Tibial nerve (tissue), 4 donors: ENCODE measurements at places on chromosomes 5 and 9. TPM values are rescaled to one million over a fixed set of nuclear protein-coding genes. Genes with fewer than 3 reads are reported as not detected.

Gene KCNT1
- under 0.01 TPM for total RNA-seq

Gene FBP2
- total RNA-seq: not detected

Gene KCNIP1
- total RNA-seq: 4.8 TPM

Gene F2RL1
- total RNA-seq: not detected

Gene FBN2
- 5.9 TPM for total RNA-seq

Gene GBGT1
- total RNA-seq: 32.9 TPM

Gene IL11RA
- 48.8 TPM for total RNA-seq

Gene CAPSL
- total RNA-seq: not detected

Gene SLC36A2
- total RNA-seq: 7.5 TPM

Gene SPATA31A3
- total RNA-seq: not detected

Gene OR1Q1
- 1.8 TPM for total RNA-seq

GRCh38 chr9:82170866-82171265, 182.3 kb downstream of the SPATA31D1 start:
- peaks cover 22% of the 10 kb centered on the region for H3K4me1 ChIP-seq
- no peak for DNase-seq
- H3K27me3 ChIP-seq: no peaks in the 10 kb centered on the region
- no peak overlapping the region for H3K4me3 ChIP-seq

DNA sequence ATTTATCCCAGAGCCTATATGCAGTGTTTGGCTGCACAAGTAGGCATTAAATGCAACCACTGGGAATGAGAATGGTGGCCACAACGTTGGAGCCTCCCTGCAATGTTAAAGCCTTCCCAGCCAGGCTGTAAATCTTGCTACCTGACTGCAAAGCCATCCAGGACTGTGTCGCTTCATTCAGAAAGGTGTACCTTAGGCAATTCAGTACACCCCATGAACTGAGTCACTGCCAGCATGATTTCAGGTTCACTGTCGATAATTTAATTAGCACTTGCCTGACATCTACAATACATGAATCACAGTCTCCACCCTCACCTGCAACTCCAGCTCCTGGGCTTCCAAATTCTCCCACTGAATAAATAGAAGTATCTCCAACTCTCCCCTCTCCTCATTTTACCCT, 108.4 kb downstream of the SLIT3 start:
- H3K4me1 ChIP-seq: no peaks in the 10 kb centered on the region
- H3K4me3 ChIP-seq: no peak overlapping the region
- no peak for DNase-seq

- H3K36me3 ChIP-seq: no peaks in the 10 kb centered on the region
- no peak overlapping the region for H3K4me3 ChIP-seq
- no peaks in the 10 kb centered on the region for H3K4me1 ChIP-seq
- no peak overlapping the region for H3K27ac ChIP-seq
- DNase-seq: no peak
Observed at GRCh38 chr5:122500245-122501088, 188.4 kb downstream of the SNCAIP start.

- no peak overlapping the region for H3K27ac ChIP-seq
- H3K36me3 ChIP-seq: no peaks in the 10 kb centered on the region
- H3K4me3 ChIP-seq: no peak overlapping the region
- no peaks in the 10 kb centered on the region for H3K4me1 ChIP-seq
Observed at GRCh38 chr5:79171635-79172245, 60.1 kb downstream of the BHMT start.

GRCh38 chr5:115341745-115342144, 45.3 kb upstream of the CCDC112 start:
- H3K27ac ChIP-seq: no peak overlapping the region
- H3K27me3 ChIP-seq: no peaks in the 10 kb centered on the region
- H3K4me3 ChIP-seq: no peak overlapping the region
- DNase-seq: no peak

DNA sequence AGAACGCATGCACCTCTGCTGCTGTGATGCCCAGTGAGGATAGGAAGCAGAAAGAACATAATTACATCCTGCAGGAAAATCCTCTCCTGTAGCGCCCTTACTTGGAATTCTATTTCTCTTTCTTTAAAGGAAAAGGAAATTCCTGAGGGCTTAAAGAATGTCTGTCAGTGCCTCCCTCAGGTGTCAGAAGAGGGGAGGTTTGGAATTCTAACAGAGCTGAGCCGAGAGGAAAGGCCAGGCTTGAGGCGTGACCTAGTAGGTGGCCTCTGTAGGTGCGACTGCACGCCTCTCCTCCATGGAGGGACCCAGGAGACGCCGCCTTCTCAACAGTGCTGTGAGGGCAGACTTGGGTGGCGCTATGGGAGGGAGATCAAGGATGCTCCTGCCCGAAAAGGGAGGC, 55.9 kb upstream of the ERCC6L2 start:
- no peak overlapping the region for H3K4me3 ChIP-seq
- DNase-seq: no peak
- H3K36me3 ChIP-seq: no peaks in the 10 kb centered on the region
- no peak overlapping the region for H3K27ac ChIP-seq
- peaks cover 12% of the 10 kb centered on the region for H3K4me1 ChIP-seq

GRCh38 chr5:130213607-130214006, 309.3 kb downstream of the CHSY3 start:
- H3K4me3 ChIP-seq: no peak overlapping the region
- no peaks in the 10 kb centered on the region for H3K36me3 ChIP-seq
- H3K27me3 ChIP-seq: no peaks in the 10 kb centered on the region
- H3K27ac ChIP-seq: no peak overlapping the region
- no peaks in the 10 kb centered on the region for H3K4me1 ChIP-seq
- DNase-seq: no peak

GRCh38 chr5:139644001-139644456, 4.1 kb upstream of the CXXC5 start:
- no peak overlapping the region for H3K4me3 ChIP-seq
- no peaks in the 10 kb centered on the region for H3K27me3 ChIP-seq
- DNase-seq: no peak
- no peaks in the 10 kb centered on the region for H3K4me1 ChIP-seq

DNA sequence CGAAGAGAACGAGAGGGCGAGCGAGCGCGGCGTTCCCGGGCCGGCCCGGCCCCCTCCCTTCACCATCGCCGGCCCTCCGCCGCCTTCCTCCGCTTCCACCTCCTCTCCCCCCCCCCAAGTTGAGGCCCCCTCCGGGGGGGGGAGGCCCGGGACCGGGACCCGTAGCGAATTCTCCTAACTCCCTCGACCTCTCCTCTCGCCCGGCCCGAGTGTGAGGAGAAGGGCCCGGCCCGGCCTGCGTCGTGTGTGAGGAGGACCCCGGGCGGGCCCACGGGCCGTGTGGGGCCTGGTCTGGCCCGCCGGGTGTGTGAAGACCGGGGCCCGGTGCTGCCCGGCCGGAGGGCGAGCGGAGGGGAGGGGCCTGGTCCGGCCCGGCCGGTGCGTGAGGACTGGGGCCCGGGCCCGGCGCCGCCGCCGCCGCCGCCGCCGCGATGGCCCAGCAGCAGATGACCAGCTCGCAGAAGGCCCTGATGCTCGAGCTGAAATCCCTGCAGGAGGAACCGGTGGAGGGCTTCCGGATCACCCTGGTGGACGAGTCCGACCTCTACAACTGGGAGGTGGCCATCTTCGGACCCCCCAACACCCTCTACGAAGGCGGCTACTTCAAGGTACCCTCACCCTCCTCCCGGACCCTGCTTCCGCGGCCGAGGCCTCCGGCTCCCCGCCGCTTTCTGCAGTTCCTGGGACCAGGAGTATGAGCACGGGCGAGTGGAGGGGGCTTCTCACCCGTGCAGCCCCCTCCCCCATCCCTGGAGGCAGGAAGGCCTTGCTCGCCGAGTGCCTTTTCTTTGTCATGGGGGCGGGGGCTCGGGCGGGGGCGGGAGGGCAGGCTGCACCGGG, 587 bp downstream of the UBE2R2 start:
- DNase-seq: peak; percentile 26
- peak overlapping the region; percentile 72 for H3K4me3 ChIP-seq
- no peaks in the 10 kb centered on the region for H3K27me3 ChIP-seq
- H3K27ac ChIP-seq: peak overlapping the region; percentile 99
- H3K36me3 ChIP-seq: no peaks in the 10 kb centered on the region

GRCh38 chr5:99369797-99370593, 441.2 kb upstream of the CHD1 start:
- no peak overlapping the region for H3K4me3 ChIP-seq
- H3K4me1 ChIP-seq: no peaks in the 10 kb centered on the region
- no peak overlapping the region for H3K27ac ChIP-seq

DNA sequence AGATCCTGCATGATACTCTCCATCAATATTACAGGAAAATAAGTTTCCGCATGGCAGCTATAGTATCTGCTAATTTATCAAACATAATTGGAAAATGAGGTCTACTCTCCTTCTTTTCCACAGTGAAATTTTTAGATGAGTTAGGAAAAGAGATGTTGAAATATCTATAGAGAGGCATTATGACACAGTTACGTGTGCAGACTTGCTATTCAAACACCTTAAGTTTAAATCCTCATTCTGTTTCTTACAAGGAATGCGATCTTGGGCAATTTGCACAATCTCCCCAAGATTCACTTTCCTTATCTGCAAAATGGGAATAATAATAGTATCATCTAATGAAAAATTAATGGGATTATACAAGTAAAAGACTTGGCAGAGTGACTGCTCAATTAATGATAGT, 91.7 kb upstream of the SLCO6A1 start:
- no peak overlapping the region for H3K27ac ChIP-seq
- no peaks in the 10 kb centered on the region for H3K36me3 ChIP-seq
- H3K4me3 ChIP-seq: no peak overlapping the region
- H3K27me3 ChIP-seq: no peaks in the 10 kb centered on the region

DNA sequence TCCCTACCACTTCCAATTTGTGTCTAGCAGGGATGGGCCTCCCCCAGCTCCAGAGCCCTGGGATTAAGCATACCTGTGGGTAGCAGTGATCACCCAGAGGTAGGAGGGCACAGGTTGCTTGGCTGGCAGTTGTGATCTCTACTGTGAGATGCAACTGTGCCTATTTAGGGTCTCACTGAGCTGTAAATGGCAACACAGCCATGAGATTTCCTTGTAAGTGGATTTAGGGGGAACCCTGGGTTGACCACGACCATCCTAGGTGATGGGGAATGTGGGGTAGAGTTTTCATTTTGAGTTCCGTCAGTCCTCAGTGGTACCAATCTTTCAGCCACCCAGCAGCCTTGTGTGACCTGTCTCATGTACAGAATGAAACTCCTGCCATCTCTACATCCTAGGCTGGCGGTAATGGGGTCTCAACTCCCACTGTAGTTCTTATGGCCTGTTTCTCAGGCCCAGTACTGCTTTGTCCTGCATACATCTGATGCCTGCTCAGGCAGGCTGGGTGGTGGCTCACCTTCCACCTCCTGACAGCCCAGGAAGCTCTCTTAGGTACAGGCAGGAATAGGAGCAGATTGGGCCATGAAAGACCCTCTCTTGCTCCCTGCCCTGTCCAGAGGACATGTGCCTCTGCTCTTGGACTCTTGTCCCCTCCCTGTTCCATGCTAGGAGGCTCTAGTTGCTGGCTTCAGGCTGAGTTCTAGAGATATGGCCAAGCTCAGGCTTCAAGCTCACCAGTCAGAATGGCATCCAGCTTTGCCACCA, 8.1 kb downstream of the HNRNPAB start:
- no peak for DNase-seq
- no peaks in the 10 kb centered on the region for H3K27me3 ChIP-seq
- H3K36me3 ChIP-seq: no peaks in the 10 kb centered on the region
- H3K27ac ChIP-seq: no peak overlapping the region
- no peak overlapping the region for H3K4me3 ChIP-seq

- no peaks in the 10 kb centered on the region for H3K4me1 ChIP-seq
- no peaks in the 10 kb centered on the region for H3K27me3 ChIP-seq
- no peaks in the 10 kb centered on the region for H3K36me3 ChIP-seq
- DNase-seq: no peak
- no peak overlapping the region for H3K27ac ChIP-seq
Observed at GRCh38 chr9:82410866-82411265, 422.3 kb downstream of the SPATA31D1 start.

GRCh38 chr5:766666-767431, 17.7 kb downstream of the ZDHHC11B start:
- H3K4me3 ChIP-seq: no peak overlapping the region
- no peaks in the 10 kb centered on the region for H3K27me3 ChIP-seq

- H3K4me1 ChIP-seq: peaks cover 7% of the 10 kb centered on the region
- no peaks in the 10 kb centered on the region for H3K27me3 ChIP-seq
- H3K36me3 ChIP-seq: no peaks in the 10 kb centered on the region
Observed at GRCh38 chr9:5841771-5842573, 9.1 kb upstream of the ERMP1 start.

GRCh38 chr9:93945400-93946337, 9.5 kb downstream of the BARX1 start:
- no peak for DNase-seq
- H3K4me1 ChIP-seq: peaks cover under 1% of the 10 kb centered on the region
- no peaks in the 10 kb centered on the region for H3K27me3 ChIP-seq
- H3K36me3 ChIP-seq: no peaks in the 10 kb centered on the region
- no peak overlapping the region for H3K4me3 ChIP-seq
- H3K27ac ChIP-seq: no peak overlapping the region

GRCh38 chr5:107531308-107531707, 139.4 kb downstream of the EFNA5 start:
- no peaks in the 10 kb centered on the region for H3K27me3 ChIP-seq
- no peak overlapping the region for H3K4me3 ChIP-seq
- no peaks in the 10 kb centered on the region for H3K36me3 ChIP-seq
- DNase-seq: no peak

- no peaks in the 10 kb centered on the region for H3K36me3 ChIP-seq
- no peak overlapping the region for H3K27ac ChIP-seq
- no peak overlapping the region for H3K4me3 ChIP-seq
- H3K4me1 ChIP-seq: peaks cover 4% of the 10 kb centered on the region
Observed at GRCh38 chr9:124423591-124423990, 8.3 kb upstream of the PSMB7 start.

DNA sequence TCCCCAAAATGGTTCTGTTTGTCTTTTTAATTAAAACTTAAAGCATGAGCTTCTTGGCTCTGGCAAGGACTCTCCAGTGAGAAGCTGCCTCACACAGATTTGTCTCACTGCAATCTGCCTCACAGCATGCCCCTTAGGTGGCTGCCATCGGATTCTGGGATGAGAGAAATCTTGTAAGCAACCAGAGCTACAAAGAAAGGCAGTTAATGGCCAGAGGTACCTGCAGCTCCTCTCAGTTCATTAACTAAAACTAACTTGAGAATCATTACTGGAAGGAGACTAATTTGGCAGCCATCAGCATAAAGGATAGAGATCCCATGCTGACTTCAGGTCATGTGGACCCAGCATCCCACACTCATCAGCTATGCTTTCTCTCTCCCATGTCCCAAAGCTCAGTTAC, 220.6 kb upstream of the DMAC1 start:
- H3K27ac ChIP-seq: no peak overlapping the region
- no peaks in the 10 kb centered on the region for H3K4me1 ChIP-seq
- H3K36me3 ChIP-seq: no peaks in the 10 kb centered on the region
- H3K4me3 ChIP-seq: no peak overlapping the region

GRCh38 chr9:82356871-82357270, 368.3 kb downstream of the SPATA31D1 start:
- no peaks in the 10 kb centered on the region for H3K27me3 ChIP-seq
- H3K36me3 ChIP-seq: no peaks in the 10 kb centered on the region
- no peak overlapping the region for H3K4me3 ChIP-seq
- DNase-seq: no peak
